ENCODE measurements at places on chromosomes 7 and 10.

- no peak for DNase-seq
Observed at GRCh38 chr10:123637326-123637880, 28.8 kb upstream of the GPR26 start.

DNA sequence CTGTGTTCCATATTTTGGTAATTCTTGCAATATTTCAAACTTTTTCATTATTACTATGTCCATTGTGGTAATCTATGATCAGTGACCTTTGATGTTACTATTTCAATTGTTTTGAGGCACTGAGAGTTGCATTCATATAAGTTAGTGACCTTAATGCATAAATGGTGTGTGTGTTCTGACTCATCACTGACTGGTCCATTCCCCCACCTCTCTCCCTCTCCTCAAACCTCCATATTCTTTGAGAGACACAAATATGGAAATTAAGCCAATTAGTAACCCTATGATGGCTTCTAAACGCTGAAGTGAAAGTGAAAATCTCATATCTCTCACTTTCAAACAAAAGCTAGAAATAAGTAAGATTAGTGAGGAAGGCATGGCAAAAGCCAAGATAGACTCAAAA lies 739.6 kb downstream of the CCSER2 start:
- DNase-seq = no peak

GRCh38 chr7:71191771-71192170 lies 59.8 kb downstream of the GALNT17 start:
- no peak for DNase-seq

DNA sequence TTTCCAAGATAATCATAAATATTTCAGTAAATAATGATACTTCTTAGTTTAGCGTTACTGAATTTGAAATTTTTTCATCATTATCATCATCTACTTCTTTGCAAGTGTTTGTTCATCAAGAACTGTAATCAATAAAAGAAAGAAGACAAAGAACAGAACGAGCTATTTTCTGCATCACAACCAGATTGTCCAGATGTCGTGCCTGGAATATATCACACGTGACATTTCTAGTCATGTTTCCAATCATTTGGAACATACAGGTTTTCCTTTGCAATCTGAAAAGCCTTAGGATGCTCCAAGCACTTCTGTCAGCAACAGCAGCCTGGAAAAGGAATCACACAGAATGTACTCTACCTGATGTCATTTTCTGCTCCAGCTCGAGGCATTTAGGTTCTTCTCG lies 107.4 kb downstream of the FAM107B start:
- DNase-seq = no peak

GRCh38 chr7:137920637-137921399 lies 74.0 kb upstream of the DGKI start:
- no peak for DNase-seq

- DNase-seq = no peak
Observed at GRCh38 chr7:96040250-96040772, 268.0 kb downstream of the DYNC1I1 start.

GRCh38 chr10:31121757-31122577 lies 90.3 kb upstream of the ZNF438 start:
- DNase-seq = no peak

- no peak for DNase-seq
Observed at GRCh38 chr7:93145354-93145753, 2.8 kb downstream of the SAMD9L start.

DNA sequence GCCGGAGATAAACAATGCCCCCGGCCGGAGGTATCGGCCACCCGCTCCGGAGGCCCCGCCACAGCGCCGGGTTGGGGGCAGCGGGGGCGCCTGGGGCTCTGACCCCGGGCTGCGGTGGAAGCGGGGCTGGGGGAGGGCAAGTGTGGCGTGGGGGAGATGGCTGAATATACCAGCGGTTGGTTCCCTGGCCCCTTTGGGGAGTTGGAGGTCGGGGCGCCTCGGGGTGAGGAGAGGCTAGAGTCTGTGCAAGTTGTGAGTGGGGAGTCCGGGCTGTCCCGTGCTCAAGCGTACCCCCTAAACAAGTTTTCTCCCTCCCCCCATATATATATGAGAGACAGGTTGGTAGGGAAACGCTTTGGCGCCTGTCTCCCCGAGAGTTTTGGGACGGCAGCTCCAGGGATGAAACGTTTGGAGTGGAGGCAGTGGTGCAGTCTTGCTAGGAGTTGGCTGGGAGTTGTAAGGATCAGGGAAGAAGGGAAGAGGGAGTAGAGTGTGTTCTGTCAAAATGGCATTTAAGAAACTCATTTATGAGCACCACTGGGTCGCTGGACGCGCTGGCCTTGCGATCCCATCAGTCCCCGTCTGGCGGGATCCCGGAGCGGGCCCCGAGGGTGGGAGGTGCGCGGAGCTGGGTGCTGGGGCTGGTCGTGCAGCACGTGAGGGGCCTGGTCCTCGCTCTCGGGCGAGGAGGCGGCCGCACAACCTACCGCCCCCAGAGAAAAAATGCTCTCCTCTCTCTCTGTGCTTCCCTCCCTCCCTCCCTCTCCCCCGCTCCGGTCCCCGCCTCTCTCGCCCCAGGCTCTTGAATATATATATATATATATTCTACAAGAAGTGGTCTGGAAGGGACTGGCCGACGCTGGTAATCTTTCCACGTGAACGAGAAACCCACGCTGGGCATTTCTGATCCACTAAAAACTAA lies 1.1 kb downstream of the TET1 start:
- DNase-seq = no peak

- DNase-seq = no peak
Observed at GRCh38 chr10:123681285-123681684, 15.1 kb downstream of the GPR26 start.

GRCh38 chr7:51311166-51311565 lies 5.4 kb downstream of the COBL start:
- no peak for DNase-seq

- DNase-seq = no peak
Observed at GRCh38 chr7:85230623-85231022, 43.8 kb upstream of the SEMA3D start.

- no peak for DNase-seq
Observed at GRCh38 chr7:77455321-77455720, 39.2 kb upstream of the GSAP start.
